ENCODE measurements at places on chromosomes 3 and 15.

- DNase-seq: no peak
Measured at GRCh38 chr3:194869482-194870169, 183.9 kb downstream of the FAM43A start.

GRCh38 chr3:122966045-122966444 is 61.5 kb downstream of the SEMA5B start:
- no peak for DNase-seq

DNA sequence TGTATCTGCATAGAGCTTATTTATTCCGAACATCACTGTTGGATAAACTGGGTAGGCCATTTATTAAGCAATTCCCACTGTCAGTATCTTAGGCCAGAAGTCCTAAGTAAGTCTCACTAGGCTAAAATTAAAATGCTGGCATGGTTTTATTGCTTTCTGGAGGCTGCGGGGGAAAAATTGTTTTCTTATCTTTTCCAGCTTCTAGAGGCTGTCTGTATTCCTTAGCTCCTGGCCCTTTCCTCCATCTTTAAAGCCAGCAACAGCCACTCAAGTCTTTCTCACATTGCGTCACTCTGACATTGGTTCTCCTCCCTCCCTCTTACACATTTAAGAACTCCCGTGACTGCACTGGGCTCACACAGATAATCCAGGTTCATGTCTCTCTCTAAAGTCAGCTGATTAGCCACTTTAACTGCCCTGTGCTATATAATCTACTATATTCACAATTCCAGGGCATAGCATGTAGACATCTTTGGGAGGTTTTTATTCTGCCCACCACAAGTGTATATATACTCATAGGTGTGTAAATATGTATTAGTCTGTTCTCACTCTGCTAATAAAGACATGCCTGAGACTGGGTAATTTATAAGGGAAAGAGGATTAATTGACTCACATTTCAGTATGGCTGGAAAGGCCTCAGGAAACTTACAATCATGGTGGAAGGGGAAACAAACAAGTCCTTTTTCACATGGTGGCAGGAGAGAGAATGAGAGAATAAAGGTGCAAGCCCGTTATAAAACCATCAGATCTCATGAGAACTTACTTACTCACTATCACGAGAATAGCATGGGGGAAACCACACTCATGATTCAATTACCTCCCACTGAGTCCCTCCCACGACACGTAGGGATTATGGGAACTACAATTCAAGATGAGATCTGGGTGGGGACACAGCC is 113.5 kb upstream of the SLC7A14 start:
- no peak for DNase-seq

GRCh38 chr3:156707588-156707987 is 33.2 kb downstream of the TIPARP start:
- no peak for DNase-seq

DNA sequence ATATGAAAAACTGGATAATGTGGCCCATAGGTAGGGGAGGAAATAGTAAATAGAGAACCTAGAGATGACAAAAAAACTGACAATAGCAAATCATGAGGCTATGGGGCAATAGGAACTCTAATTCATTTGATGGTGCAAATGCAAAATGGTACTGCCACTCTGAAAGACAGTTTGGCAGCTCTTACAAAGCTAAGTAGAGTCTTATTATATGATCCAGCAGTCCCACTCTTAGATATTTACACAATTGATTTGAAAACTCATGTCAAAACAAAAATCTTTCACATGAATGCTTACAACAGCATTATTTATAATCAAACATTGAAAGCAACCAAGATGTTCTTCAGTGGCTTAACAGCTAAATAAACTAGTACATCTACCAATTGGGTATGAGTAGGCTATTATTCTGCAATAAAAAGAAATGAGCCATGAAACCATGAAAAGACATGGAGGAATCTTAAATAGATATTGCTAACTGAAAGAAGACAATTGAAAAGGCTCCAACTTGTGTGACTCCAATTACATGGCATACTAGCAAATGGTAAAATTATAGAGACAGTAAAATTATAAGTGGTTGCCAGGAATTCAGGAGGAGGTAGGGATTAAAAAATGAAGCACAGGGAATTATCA is 321.8 kb upstream of the STAC start:
- peak; percentile 54 for DNase-seq

- DNase-seq: peak; percentile 25
Measured at GRCh38 chr3:84960581-84960980, 1.8 kb downstream of the CADM2 start.

DNA sequence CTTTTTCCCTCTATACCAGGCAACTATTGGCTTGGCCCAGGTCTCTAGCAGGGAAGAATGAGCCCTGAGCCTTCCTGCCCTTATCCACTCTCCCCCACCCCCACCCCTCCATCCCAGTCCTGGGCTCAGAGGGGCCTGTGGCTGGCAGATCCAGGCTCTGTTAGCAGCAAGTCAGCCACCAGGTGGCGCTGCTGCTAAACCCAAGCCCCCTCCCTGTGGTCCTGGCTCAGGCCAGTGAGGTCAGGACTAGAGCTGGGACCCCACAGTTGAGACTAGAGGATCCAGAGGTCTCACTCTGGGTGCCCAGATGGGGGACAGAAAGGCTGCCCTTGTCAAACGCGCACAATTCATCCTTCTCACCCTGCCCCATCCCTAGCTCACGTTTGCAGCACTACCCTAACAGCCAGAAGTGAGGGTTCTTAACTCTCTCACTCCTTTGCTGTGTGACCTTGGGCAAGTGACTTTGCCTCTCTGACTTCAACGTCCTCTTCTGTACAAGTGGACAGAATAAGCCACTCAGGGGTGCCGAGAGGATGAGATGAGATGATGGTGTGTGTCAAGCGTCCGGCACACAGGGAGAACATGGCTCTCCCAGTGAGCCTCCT is 46.8 kb upstream of the SLC6A1 start:
- peak; percentile 17 for DNase-seq

GRCh38 chr3:26962492-26963360 is 340.2 kb downstream of the LRRC3B start:
- DNase-seq: no peak

DNA sequence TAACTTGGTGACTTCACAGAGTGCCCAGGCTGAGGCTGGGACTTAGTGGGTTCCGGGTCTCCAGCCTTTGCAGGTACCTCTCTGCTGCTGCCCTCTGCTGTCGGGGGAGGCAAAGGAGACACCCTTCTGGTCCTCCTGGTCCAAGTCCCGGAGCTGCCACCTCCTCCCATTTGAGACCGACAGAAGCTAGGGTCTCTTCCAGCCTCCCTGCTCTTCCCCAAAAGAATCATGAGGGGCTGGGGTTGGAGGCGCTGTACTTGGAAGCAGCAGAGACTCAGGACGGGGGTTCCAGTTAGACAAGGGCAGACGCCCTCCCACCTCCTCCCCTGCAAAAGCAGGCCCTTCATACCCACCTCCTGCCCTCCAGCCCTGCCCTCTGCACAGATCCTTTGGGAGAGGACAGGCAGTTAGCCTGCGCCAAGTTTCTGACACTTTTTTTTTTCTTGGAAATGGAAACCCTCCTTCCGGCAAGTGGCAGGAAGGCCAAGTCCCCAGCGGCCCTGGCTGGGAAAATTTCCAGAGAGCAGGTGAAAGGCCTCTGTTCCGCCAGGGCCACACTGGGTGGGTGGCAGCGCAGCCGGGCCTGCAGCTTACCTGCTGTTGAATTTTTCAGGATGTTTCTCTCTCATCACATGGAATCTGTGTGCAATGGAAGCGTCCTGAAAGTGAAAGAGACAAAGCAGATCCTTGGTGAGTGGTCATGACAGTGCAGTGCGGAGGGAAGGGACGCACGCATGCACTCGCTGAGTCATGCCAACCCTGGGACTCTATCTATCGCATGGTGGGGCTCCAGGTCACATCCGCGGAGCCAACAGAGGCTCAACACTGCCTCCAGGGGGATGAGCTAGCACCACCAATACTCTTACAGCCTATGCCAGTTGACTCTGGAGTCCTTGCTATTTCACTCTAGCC is 119.9 kb downstream of the DGKG start:
- DNase-seq: peak; percentile 4

- no peak for DNase-seq
Measured at GRCh38 chr15:91947683-91948608, 94.4 kb downstream of the SLCO3A1 start.

DNA sequence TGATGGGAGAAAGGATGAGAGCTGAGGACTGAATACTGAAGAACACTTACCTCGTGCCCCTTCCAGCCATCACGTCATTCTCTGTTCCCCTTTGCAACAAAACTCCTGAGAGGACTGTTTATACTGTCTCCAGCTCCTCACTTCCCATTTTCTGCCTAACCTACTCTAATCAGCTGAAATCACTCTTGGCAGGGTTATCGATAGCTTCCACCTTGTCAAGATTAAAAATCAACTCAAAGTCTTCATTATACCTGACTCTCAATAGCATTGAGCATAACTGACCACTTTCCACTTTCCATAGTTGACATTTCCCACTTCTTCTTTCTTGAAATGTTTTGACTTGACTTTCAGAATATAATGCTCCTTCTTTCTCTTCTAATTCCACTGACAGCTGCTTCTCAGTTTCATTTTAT is 4.3 kb downstream of the BTBD1 start:
- no peak for DNase-seq

DNA sequence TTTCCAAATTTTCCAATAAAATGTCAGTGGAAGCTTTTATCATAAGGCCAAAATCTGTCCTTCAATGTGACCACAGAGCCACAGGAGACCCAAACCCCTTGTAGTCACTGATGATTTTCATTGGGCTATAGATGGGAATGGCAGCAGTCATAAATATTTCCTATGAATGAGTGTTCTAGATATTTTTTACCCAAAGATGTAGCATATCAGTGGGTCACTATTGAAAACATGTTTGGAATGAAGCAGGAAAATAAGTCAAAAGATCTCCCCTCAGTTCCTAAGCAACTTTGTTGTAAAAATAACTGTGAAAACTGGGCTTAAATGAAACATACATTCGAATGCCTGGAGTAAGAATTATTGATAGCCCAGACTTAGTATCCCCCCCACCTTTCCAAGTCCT is 49.0 kb downstream of the NKIRAS1 start:
- no peak for DNase-seq

- DNase-seq: peak; percentile 67
Measured at GRCh38 chr3:19934098-19934566, at the start of gene EFHB. Gene EFHB (minus strand): TSS chr3:19934217. CDS start chr3:19934018, 199 bp downstream.

DNA sequence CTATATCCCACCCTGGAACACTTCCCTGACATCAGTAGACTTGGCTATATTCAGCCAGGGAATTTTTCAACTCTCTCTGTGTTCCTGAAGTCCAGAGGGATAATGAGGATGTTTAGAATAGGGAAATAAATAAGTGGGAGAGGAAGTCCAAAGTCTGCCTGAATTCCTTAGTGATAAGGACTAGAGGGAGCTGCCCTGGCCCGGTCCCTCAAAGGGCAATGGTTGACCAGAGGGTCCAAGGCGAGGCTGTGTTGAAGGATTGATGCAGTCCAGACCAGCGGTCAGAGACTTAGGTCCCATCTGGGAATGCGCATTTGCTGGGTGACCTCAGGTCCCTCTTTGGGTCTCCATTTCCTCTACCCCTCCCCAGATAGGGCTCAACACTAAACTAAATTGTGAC is 7.9 kb downstream of the VIPR1 start:
- no peak for DNase-seq
